ENCODE measurements at places on chromosomes 2 and 18.

DNA sequence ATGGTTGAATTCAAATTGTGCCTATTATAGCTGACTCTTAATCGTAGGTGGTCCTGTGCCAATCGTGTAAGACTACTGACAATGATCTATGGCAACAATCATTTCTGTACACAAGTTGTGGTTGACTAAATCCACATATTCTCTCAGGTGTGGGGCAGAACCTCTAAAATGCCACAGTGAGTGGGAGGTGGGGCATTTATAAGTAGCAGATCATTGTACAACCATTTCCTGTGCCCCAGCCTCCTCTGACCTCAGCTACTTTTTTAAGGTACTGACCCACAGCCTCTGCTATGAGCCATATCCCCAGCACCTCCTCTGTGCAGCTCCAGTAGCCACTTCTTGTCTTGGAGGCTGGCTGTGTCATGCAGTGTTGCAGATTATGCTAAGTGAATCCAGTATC lies 48.6 kb upstream of the RAPH1 start:
- peak; percentile 9 for DNase-seq

- DNase-seq: no peak
Measured at GRCh38 chr2:48651158-48651790, 33.6 kb downstream of the GTF2A1L start.

- no peak for DNase-seq
Measured at GRCh38 chr2:179900655-179901054, 39.2 kb upstream of the ZNF385B start.

- DNase-seq: no peak
Measured at GRCh38 chr2:50729306-50730049, 302.5 kb downstream of the NRXN1 start.

DNA sequence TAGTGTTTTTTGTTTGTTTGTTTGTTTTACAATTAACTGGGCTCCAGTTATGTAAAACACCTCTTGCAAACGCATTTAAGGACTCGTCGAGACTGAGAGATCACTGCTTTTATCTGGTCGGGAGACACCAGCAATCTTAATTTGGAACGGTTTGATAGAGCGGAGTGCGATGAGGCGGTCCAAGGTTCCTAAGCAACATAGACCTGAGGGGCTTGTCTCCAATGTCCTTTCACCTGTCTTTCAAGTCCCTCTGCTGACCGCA lies 729 bp upstream of the SELENOI start:
- DNase-seq: no peak

- DNase-seq: peak; percentile 47
Measured at GRCh38 chr18:57621246-57621604, 411 bp downstream of the NARS1 start.

DNA sequence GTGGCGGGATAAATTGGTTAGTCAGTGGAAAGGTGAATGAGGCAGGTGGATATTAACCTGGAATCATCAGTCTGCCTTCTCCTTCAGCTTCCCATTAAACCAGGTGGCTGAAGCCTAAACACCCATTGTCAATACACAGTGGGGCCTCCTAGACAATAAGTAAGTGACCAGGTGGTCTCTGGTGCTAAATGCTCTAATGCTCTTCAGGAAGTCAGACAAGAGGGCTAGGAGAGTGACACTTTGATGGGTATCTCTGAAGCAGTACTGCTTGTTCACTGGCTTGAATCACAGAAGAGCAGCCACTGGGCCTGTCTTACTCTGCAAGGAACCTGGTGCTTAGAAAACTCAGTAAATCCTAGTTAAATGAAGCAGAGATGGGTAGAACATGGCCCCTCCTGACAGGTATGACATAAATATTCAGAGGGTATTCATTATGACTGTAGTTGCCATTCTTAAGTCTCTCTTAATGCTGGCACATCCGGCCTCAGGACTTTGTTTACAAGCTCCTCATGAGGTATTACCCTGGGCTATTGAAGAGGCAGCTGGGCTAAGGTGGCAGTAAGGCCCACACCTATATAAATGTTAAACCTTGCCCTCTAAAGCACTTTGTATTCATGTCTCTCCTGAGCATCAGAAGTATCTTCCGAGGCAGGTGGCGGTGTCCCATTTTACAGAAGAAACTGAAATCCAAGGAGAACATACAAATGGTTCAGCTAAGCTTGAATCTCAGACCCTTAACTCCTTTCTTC lies 104.9 kb downstream of the NCK2 start:
- DNase-seq: no peak

DNA sequence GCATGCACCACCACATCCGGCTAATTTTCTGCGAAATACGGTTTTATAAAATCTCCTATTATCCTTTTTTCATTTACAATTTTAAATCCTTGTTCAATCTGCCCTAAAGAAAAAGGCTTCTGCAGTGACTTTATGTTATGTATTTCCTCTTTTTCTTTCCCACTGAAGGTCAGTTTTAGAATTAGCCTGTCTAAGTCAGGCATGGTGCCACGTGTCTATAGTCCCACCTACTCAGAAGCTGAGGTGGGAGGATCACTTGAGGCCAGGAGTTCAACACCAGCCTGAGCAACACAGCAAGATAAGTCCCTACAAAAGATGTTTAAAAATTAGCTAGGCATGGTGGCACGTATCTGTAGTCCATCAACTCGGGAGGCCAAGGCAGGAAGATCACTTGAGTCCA lies 39.8 kb upstream of the TNFRSF11A start:
- no peak for DNase-seq

- DNase-seq: no peak
Measured at GRCh38 chr18:69840445-69840844, 107.2 kb downstream of the CD226 start.

DNA sequence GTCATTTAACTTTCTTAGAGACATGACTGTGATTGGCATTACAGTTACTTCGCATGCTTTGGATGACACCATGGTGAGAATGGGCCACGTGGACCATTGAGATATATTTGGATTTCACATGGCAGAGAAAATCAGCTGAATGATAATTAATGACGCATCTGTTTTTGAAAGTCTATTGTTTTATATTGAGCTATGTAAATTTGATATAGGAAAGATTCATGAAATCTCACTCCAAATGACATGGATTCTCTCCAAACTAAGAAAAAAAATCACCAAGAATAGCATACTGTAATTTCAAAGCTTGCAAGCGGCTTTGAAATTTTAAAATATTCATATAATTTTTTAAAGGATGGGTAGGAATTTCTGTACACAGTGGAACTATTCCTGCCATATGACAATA lies 163.7 kb downstream of the SH3BP4 start:
- DNase-seq: no peak

- peak; percentile 14 for DNase-seq
Measured at GRCh38 chr18:52484977-52485376, 145.0 kb downstream of the DCC start.

DNA sequence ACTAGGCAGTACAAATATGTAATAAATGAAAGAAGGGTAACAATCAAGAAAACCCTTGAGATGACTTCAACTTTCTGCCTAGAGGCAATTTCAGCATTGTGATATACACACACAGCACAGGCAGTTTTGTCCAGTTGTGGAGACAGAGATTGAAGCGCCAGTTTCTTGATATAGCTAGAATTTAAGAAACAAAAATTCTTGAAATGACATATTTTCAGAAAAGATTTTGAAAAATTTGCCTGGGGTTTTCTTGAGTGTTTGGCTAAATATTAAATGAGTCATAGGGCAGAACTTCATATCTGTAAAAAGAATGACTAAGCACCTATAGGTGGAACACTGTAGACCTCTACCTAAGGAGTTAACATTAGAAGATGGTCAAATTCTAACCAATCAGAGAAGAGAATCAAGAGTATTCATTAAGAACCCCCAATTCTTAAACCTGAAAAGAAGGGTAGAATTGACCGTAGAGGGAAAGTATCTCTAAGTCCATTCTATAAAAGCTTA lies 1266.8 kb upstream of the TMEFF2 start:
- no peak for DNase-seq

GRCh38 chr2:218332288-218332687 lies 24.4 kb upstream of the CATIP start:
- peak; percentile 24 for DNase-seq

- no peak for DNase-seq
Measured at GRCh38 chr2:196225213-196225612, 53.8 kb upstream of the STK17B start.

DNA sequence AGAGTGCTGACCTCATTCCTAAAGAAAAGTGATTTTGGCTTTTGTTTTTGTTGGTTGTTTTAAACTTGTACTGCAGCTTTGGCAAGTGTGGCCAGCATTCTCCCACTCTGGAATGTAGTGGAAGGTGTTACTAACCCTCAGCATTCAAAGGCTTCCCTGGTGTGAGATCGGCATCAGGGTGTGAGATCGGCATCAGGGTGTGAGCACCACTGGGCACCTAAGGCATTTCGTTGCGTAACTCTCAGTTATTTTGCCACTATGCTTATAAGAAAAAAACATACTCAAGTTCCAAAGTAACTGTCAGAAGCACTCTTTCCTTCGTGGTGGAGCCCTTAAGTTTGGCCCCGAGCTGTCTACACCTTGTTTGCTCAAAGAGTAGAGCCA lies 1.7 kb downstream of the CYBRD1 start:
- DNase-seq: no peak

DNA sequence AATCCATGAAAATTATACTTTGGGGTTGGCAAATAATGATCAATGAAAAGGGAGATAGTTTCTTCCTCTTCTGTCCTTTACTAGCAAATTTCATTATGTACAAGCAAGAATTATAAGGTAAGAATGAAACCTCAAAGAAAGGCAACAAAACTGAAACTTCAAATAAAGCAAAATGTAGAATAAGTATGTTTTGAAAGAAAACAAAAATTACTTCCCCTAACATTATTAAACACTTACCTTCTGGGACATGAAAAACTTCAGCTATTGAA lies 29.4 kb downstream of the THADA start:
- no peak for DNase-seq

DNA sequence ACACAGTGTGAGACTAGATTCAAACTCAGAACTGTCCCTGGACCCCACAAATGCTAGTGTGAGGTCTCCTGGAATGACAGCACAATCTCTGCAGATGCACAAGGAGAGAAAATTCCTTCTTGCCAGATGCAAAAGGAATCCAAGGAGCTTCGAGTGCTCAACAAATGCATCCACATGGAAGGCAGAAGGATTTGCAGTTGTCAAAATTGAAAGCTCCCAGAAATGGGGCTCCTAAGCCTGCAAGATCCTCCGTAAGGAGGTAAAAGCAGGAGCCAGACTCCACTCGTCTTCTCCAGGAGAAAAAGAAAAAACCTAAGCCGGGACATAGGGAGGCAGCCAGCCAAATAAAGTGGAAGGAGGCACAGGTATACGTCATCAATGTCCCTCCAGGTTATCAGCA lies 355.0 kb upstream of the KLHL29 start:
- no peak for DNase-seq

DNA sequence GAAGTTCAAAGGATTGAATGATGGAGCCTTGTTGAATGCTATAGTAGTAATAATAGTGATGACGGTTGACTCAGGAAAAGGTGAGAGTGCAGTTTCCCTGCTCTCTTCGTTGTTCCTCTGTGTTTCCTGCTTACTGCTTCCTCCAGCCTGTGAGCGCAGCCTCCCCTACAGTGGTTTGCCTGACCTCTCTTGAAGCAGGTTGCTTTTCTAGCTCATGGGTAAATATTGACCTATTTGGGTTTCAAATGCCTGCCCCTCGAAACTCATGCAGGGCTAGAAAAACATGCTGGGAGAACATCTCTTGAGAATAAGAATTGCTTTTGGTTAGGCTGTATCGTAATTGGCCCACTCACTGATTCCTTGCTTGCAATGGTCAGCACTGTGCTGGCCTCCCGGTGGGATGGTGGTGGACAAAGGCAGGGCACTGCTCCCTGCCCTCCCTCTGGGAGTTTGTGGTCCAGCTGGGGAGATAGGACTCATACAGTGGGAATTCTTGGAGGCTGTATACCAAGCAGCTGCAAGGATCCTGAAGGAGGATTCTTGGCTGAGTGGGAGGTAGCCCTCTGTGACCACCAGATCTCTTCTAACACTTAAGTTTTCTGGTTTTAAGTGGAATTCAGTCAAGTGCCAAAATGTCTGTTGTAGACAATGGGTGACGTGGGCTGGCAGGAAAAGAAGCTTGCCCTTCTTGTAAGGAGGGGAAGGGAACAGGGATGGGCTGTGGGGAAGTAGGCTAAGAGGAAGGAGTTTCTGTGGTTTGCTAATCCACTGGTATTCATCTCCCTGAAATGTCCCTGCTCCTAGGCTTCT lies 5.4 kb upstream of the RNF181 start:
- DNase-seq: no peak
